ENCODE measurements at places on chromosomes 13 and 19.
A peak's percentile ranks its signal among the peaks of the same experiment; 100 is the strongest.

- no peak for DNase-seq
Measured at GRCh38 chr13:101916775-101917474, 464.4 kb downstream of the ITGBL1 start.

GRCh38 chr13:98652721-98653462 lies 76.0 kb upstream of the STK24 start:
- DNase-seq: no peak

- DNase-seq: peak; percentile 70
Measured at GRCh38 chr13:80010286-80010831, 330.6 kb downstream of the SPRY2 start.

DNA sequence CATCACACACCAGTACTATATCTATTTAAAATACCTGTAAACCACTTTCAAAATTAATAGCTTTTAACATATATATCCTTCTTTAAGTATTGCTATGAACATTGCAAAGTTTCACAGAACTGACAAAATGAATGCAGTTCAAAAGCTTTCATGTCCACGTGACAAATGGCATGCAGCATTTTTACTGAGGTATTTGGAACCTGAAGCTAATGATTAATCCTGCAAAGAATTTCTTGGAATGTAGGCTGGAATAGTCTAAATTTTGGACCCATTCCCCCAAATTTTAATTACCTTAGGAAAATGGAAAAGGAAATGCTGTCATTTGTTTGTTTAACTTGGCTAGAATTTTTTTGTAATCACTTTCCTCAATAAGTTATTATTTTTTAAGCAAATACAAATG lies 423.8 kb upstream of the GPC6 start:
- DNase-seq: peak; percentile 64

GRCh38 chr13:36293497-36293896 lies 4.1 kb downstream of the CCDC169 start:
- no peak for DNase-seq

DNA sequence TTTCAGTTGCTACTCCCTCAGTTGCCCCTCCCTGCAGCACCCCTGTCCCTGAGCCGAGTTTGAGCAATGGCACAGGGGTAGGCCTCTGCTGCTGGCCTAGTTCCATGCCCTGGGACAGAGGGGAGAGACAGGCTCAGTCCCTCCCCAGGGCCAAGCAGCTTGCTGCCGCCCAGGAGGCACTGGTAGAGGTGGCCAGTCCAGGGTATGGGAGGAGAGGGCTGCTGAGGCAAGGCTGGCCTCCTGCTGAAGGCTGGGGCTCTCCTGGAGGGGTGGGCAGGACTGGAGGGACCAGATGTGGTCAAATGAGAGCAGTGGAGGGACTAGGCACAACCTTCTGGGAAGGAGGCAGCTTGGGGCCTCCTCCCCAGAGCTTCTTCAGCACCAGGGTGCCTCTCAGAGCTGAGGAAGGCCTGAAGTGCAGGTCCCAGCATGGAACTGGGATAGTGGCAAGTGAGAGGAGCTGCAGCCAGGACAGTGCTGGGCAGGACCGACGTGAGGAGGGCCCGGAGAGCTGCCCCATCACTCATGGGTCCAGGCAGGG lies 29.8 kb upstream of the VSTM2B start:
- DNase-seq: no peak

DNA sequence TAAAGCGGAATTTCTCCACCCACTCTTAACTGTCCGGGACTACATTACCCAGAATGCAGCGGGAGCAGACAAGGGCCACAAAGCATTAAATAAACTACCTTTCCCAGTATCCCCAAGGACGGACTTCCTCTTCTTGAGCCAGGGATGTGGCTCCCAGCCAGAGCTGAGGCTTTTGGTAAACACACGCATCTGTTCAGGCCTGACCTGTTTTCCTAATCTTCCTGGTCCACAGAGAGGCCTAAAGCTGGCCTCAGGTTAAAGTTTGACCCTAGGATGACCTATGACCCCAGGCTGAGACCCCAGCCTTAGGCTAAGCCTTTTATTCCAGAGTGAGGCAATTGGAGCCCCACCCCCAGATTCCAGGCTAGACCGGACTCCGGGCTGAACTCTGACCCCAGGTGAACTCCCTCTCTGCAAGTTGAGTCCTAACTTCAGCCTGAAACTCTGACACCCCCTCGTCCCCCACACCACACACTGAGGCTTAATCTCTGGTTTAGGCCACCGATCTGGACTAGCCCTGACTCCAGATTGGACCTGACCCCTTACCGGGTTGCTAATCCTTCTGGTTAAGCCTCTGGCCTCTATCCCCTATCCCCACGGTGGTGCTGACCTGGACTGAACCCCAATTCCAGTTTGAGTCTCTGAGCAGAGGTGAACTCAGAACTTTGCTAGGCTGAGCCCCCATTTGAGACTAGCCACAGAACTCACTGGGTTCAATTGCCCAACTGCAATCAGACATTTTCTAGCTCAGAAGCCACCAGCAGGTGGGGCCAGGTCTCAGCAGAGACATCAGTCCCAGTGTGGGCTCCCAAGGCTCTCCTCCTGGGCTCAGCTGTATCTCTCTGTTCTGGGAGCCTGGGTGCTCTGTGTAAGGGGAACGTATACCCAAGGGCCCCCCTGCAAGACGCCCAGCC lies 750 bp upstream of the GPR108 start:
- peak; percentile 75 for DNase-seq

GRCh38 chr19:3098515-3099346 lies 4.6 kb downstream of the GNA11 start:
- no peak for DNase-seq

DNA sequence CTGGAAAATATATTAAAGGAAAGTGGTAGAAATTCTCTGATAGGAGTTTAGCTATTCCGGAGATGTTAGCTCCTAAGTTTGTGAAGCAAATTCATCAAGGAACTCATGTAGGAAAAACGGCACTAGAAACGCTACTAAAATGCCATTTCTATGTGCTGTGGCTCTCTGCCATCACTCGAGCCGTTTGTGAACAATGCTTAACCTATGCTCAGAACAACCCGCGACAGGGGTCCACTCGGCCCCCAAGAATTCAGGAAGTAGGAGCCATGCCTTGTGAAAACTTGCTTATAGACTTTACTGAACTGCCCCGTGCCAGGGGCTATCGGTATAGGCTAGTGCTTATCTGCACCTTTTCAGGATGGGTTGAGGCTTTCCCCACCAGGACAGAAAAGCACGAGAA lies 14.2 kb upstream of the SLC15A1 start:
- DNase-seq: no peak

DNA sequence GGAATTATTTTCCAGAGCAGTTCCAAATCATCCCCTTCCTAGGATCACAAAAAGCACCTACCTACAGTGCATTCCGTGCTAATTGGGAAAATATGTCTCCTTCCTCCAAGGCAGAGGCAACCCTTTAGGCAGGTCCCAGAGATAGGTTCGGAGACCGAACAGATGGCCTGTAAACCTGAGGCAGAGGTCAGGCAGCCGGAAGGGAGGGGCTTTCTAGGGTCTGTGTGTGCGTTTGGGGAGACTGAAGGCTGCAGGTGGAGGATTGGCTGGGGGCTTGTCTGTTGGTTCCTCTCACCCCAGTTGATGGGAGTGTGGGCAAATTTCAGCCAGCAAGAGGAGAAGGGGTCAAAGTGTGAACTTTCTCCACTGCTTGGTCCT lies 7.1 kb downstream of the KCNN4 start:
- DNase-seq: no peak

GRCh38 chr13:112001571-112001970 lies 65.4 kb upstream of the SOX1 start:
- DNase-seq: no peak

GRCh38 chr13:78160793-78161192 lies 242.2 kb upstream of the EDNRB start:
- peak; percentile 46 for DNase-seq

- no peak for DNase-seq
Measured at GRCh38 chr13:49781806-49782205, 10.7 kb downstream of the KPNA3 start.

DNA sequence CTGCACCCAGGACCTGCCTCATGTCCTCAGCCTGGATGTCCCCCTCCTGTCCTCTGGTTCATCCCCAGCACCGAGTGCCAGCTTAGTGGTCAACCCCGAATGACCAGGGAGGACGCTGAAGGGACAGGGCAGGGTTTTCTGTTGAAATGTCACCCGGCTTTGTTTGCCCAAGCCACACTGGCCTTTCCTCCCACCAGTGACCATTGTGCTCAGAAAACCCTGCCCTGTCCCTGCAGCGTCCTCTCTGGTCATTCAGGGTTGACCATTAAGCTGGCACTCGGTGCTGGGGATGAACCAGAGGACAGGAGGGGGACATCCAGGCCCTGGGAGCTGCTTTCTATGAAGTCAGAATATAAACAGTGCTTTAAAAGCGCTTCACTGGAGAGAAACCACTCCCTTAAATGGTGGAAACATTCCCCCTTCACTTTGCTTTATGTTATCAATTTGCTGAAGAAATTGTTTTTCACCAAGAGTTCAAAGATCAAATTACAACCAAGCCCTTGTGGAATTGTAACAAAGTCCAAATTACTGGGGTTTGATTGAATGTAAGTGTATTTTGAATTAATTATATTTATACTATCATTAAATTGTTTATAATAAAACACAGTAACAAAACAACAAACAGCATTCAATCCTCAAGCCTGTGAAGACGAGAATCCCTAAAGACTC lies 21.4 kb downstream of the CARS2 start:
- no peak for DNase-seq

DNA sequence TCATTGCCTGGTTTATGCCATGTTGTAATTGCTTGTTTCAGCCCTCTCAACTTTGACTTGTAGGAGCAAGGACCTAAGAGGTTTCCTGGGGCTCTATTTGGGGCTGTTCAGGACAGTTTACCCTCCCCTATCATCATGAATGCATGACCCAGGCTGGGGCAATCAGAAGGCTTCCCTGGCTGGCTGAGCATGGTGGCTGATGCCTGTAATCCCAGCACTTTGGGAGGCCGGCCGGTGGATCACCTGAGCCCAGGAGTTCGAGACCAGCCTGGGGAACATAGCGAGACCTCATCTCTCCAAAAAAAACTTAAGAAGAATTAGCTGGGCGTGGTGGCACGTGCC lies 6.1 kb upstream of the LSM4 start:
- no peak for DNase-seq

DNA sequence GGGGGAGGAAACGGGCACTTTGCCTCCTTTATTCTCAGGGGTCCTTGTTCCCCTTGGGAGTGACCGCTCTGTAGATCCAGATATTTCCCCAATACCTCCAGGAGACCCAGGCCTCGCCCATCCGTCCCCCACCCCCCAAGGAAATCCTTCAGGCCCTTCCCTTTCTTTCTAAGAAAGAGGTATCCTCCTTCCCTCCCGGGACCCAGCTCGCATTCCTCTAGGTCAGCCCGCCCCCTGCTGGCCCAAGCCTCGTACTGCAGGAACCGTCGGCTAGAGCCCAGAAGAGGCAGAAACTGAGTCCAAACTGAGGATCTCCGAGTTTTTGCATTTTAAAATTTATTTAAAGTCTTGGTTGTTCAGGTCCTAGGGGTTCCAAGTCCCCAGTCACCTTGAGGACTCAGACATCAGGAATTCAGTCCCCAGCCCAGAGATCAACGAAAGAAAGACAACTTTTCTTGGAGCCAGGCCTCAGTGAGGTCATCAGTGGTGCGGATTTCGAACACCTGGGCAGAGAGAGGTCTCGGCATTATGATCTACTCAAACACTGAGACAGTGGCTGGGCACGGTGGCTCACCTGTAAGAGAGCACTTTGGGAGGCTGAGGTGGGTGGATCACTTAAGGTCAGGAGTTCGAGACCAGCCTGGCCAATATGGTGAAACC lies 7.5 kb upstream of the LRFN1 start:
- peak; percentile 19 for DNase-seq

DNA sequence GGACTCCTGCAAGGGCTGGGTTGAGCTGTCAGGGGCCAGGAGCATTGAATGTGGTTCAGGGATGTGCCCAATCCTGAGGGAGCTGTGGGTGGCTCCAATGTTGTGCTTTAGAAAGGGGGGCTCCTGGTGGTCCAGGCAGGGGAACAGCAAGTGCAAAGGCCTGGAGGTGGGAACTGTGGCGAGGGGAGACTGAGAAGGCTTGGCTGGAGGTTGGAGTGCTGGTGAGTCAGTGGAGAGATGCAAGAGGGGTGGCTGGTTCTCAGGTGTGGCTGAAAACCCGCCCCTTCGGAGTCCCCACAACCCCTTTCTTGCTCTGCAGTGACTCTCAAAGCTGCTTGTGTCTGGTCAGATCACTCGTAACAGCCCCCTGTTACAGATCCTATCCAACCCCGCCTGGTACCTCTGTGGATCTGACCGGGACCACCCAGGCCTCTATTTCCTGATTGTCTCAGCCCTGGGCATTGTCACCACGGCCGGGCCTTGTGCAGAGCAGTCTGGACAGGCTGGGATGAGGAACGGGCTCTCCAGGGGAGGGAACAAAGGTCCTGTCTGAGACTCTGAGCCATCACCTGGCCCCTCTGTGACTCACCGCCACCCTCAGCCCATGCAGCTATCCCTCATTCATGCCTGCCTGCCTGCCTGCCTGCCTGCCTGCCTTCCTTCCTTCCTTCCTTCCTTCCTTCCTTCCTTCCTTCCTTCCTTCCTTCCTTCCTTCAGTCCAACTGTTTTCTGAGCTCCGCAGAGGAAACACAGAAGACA lies 1.4 kb upstream of the KCNN1 start:
- DNase-seq: no peak

- DNase-seq: no peak
Measured at GRCh38 chr13:23772717-23773116, 116.5 kb downstream of the MIPEP start.

- no peak for DNase-seq
Measured at GRCh38 chr19:46746281-46747057, at the start of gene STRN4. STRN4 (minus strand) TSS chr19:46746450; CDS start chr19:46746430, 20 bp downstream.

DNA sequence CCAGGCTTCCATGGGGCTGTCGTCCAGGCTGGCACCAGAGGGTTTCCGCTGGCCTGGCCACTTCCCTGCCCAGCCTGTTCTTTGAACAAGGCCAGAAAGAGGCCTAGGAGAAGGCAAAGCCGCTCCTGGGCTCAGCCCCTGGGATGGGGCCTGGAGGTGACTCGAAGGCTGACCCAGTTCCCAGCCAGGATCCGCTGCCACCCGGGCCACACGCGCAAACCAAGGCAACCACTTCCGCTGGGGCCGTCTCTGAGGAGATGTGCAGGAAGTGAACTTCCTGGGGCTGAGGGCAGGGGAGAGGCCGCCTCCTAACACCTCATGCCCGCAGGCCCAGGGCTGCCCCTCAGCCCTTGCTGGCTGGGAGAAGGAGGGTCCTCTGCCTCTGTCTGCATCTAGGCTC lies 15.2 kb downstream of the PLEKHF1 start:
- DNase-seq: no peak

DNA sequence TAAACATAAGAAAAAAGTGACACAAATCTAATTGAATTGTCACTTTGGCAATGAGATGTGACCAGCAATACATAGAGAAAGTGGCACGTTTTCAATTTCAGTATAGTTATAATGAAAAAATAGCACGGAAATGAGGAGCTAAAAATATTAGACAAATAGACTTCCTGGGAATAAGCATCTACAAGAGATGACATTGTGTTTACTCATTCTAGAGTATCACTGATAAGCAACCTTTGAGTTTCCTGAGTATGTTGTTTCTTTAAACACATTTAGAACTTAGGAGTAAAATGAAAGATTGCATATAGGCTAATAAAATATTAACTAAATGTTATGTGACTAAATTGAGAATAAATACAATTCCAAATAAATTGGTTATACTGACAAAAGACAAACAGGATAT lies 207.1 kb upstream of the SLITRK6 start:
- DNase-seq: no peak
